CD4-positive, alpha-beta memory T cell (primary cell): ENCODE measurements at places on chromosomes 5 and 9.

- H3K27me3 ChIP-seq: no peaks in the 10 kb centered on the region
- H3K27ac ChIP-seq: no peak overlapping the region
- no peaks in the 10 kb centered on the region for H3K4me1 ChIP-seq
- H3K4me3 ChIP-seq: no peak overlapping the region
- H3K36me3 ChIP-seq: peaks cover 32% of the 10 kb centered on the region
Measured at GRCh38 chr5:36957953-36958537, 81.5 kb downstream of the NIPBL start.

- H3K27ac ChIP-seq: no peak overlapping the region
- no peak for DNase-seq
- H3K36me3 ChIP-seq: peaks cover 33% of the 10 kb centered on the region
Measured at GRCh38 chr9:2029666-2030170, 14.6 kb downstream of the SMARCA2 start.

DNA sequence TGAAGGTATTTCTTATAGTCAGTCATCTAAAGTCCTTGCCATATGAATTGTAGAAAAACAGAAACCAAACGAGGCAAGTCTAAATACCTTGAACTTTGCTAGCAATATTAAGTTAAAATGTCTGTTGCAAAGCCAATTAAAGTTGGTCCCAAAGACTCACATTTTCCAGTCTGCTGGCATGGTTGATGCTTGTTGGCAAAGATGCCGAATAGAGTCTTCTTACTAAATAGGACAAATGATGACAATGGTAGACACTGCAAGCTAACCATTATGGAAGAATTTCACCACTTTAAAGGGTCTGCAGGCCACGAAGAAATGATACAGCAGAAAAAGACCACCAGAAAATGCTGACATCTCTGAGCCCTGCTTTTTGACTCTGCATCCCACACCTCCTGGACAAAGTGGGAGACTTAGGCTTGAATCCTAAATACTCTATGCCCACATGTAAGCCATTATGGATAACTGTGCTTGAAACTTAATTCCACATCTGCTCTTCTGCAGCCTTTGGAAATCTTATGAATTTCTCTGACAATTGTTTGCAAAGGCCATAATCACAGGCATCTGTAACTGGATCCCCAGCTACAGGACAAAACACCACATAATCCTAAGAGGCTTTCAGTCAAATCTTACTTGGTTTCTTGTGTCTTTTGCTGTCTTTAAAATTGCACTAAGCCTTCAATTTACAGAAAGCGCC lies 61.3 kb downstream of the LHFPL2 start:
- no peak for DNase-seq
- no peak overlapping the region for H3K4me3 ChIP-seq
- H3K27me3 ChIP-seq: no peaks in the 10 kb centered on the region
- H3K36me3 ChIP-seq: no peaks in the 10 kb centered on the region

DNA sequence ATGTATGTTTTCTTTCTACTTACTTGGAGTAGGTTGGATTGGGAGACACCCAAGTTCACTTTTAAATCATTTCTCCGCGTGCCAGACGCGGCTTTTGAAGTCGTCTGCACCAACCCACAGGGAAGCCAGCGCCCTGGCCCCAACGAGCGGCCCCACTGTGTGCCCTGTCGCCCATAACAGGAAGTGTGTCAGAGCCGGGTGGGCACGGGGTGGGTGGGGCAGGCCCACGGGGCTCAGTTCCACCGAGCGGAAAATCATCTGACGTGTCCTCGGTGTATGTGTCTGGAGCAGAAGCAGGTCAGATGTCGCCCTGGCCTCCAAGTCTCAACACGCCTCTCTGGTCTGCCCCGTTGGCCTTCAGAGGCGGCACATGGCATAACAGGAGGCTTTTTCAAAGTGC lies 22.7 kb upstream of the SMIM23 start:
- H3K27me3 ChIP-seq: no peaks in the 10 kb centered on the region
- no peak overlapping the region for H3K4me3 ChIP-seq
- no peak for DNase-seq
- no peaks in the 10 kb centered on the region for H3K4me1 ChIP-seq

DNA sequence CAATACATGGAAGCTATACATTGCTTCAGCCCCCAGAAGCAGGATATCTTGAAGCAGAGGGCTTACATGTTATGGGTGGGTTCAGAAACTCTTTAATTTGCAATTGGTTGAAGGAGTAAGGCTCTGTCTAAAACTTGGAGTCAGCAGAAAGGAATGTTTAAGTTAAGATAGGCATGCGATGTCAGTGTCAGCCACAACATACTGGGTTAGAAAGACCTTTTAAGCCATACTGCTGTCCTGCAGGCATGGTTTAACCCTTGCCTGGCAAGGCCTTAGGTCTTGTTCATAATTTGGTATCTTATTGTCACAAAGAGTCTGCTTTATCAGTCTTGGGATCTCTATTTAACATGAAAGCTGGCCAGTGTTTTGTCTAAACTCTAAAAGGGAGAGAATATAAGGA lies 1619.6 kb upstream of the WWC1 start:
- H3K4me3 ChIP-seq: no peak overlapping the region
- no peaks in the 10 kb centered on the region for H3K27me3 ChIP-seq
- H3K4me1 ChIP-seq: no peaks in the 10 kb centered on the region
- no peak for DNase-seq
- no peak overlapping the region for H3K27ac ChIP-seq
- no peaks in the 10 kb centered on the region for H3K36me3 ChIP-seq

DNA sequence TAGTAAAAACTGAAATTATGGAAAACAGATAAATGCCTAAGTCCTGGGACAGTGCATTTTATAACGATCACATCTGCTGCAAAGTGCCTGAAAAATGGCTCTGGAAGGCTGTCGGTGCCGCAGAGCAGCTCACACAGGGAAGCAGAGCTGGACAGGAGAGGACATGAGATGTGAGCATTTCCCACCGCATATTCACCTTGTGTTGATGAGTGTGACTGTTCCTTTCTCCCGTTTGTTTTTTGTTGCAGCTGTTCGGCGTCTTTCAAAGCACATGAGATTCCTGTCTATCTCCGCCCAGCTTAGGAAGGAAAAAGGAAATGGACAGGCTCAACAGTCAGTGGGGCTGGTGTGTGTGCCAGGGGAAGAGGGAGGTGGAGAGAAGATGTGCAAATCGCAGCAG lies 164.9 kb upstream of the SEMA6A start:
- H3K36me3 ChIP-seq: no peaks in the 10 kb centered on the region
- H3K4me3 ChIP-seq: no peak overlapping the region
- H3K4me1 ChIP-seq: no peaks in the 10 kb centered on the region
- no peak overlapping the region for H3K27ac ChIP-seq
- no peak for DNase-seq
- no peaks in the 10 kb centered on the region for H3K27me3 ChIP-seq

DNA sequence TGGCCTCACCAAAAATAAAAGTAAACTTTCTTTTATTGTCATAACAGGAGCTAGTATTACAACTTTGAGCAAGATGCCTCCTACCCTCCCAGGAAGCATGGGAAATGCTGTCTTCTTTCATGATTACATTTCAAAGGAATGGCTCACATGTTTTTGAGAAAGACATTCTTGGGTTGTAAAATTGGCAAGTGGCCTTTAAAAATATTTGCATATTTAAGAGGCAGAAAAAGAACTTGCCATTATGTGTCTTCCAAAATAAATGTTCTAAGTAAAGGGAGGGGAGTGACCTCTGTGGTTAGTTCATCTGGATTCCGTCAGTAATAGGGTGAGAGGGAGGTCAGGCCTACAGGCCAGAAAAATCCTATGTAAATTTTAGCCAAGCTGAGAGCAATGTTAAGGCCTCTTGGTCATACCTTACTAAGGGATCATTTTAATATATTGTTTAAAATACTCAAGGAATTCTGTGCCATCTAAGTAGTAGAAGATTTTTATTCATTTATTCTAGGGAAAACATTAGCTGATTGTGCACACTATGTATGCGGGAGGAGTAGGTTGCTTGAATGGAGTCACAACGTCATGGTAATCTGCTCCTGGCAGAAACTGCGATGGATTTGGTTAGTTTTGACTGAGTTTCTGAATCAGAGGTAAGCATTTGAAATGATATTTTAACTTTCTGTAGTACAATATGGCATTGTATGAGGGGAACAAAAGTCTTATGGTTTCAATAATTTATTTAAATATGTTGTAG lies 1485.7 kb upstream of the CDH9 start:
- no peaks in the 10 kb centered on the region for H3K27me3 ChIP-seq
- H3K4me3 ChIP-seq: no peak overlapping the region
- DNase-seq: no peak

DNA sequence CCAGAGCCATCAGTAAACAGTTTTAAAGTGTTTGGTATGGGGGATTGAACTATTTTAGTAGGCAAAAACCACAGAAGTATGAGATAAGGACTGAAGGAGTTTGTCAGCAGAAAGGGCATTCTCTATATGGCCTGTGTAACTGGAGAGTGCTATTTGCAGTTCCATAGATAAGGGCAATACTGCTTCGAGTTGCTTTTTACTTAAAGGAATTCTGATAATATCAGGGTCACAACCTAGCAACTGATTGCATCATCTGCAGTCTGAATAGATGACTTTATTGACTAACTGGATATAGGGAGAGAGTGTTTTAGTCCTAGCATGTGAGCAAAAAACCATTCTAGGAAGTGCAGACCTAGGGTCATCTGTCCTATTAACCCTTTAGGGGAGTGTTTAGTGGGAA lies 645.2 kb upstream of the PTPRD start:
- no peak overlapping the region for H3K4me3 ChIP-seq
- no peaks in the 10 kb centered on the region for H3K36me3 ChIP-seq
- no peaks in the 10 kb centered on the region for H3K4me1 ChIP-seq
- H3K27ac ChIP-seq: no peak overlapping the region
- H3K27me3 ChIP-seq: no peaks in the 10 kb centered on the region
- DNase-seq: no peak

DNA sequence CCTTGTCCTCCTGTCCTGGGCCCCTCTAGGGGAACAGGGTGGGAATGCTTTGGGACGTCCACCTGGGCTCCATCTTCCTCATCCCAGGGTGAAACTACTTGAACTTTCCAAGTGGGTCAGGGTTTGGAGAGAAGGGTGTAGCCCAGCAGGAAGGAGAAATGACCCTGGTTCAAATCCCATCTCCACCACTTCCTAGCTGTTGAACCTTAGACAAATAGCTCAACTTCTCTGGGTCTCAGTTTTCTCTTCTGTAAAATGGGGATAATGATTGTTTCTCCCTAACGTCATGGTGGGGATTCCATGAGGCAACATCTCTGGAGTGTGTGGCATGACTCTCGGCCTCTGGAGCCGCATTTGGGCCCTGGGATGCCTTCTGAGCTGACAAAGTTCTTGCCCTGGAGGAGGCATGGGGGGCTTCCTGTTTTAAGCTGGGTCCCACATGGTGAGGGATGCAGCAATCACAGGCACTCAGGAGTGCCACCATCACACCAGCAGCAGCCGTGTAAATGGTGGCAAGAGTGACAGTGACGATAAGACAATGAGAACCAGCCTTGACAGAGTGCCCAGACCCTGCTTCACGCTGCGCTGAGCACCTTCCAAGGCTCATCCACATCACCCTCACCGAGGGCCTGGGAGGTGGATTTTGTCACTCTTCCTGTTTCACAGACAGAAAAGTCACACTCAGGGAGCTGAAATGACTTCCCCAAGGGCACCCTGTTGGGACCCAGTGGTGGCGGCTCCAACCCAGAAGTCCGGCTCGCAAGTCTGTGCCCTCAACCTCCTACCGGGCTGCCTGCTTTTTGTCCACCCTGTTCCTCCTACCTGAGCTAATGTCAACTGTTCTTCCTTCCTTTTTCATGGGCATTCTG lies 69.5 kb upstream of the IER5L start:
- H3K27me3 ChIP-seq: peaks cover 4% of the 10 kb centered on the region
- DNase-seq: no peak
- H3K27ac ChIP-seq: no peak overlapping the region
- H3K4me1 ChIP-seq: no peaks in the 10 kb centered on the region
- no peak overlapping the region for H3K4me3 ChIP-seq
- no peaks in the 10 kb centered on the region for H3K36me3 ChIP-seq

GRCh38 chr5:9958914-9959313 lies 290.8 kb downstream of the ATPSCKMT start:
- DNase-seq: no peak
- H3K4me1 ChIP-seq: no peaks in the 10 kb centered on the region
- H3K4me3 ChIP-seq: no peak overlapping the region
- no peaks in the 10 kb centered on the region for H3K36me3 ChIP-seq
- no peak overlapping the region for H3K27ac ChIP-seq
